Foreskin melanocyte (primary cell): ENCODE measurements at places on chromosomes 6 and 20.

- DNase-seq, result no peak
These were observed 305.3 kb downstream of the CLIC5 start for GRCh38 chr6:45710304-45710821.

DNA sequence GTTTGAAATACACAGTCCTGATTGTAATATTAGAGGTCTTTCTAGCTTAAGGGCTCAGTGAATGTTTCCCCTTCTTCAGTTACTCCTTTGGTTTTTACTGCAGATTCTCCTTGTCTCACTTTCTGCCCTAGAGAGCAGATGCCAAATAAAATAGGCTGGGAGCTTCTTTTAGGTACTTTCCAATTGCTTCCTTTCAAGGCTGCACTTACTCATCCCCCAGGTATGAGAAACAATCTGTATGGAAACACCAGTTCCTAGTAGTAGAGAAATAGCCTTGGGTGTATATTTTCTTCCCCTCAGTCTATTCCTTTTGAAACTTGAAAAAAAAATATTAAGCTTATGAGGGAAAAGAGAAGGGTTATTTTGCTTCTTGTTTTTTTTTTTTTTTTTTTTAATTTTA is 139.7 kb downstream of the PAK5 start:
- no peak for DNase-seq

- no peak for DNase-seq
These were observed 34.4 kb upstream of the PTPN1 start for GRCh38 chr20:50475681-50476292.

GRCh38 chr20:62618611-62619529 is 23.4 kb upstream of the SLCO4A1 start:
- DNase-seq, result no peak

GRCh38 chr6:40281402-40281801 is 305.8 kb downstream of the LRFN2 start:
- DNase-seq, result no peak

DNA sequence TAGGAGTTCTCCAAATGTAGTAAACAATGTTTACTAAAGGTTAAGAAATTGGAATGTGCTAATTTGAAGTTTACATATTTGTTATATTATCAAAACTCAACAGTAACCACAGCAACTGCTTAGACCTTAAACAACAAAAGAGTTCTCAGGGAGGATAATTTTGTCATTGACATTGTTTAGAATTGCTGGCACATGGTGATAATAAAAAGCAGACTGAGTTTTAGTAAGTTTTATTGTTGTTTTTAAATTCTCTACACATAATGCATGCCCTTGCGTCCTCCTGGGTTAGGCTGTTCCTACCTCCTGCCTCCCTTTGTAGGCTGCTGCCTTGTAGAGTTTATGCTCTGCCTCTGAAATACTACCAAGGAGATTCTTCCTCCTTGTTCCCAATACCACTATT is 28.7 kb downstream of the LAMA4 start:
- no peak for DNase-seq

DNA sequence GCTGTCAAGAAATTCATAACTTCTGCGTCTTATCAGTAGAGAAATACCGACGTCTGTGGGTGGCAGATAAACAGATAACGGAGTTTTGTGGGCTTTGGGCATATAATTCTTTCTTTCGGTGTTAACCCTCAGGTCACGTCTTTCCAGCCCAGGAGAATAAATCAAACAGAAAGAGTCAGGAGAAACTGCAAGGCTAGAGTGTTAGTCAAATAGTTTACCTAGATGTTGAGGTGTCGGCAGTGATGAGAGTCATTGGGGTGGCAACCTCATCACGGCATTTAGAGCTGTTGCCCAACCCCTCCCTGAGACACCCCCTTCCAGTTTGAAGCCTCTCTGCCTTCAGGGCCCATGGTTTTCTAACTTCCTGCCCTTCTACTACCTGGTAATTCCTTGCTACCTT is 49.5 kb downstream of the ADTRP start:
- no peak for DNase-seq

- DNase-seq, result no peak
These were observed 37.7 kb downstream of the ECHDC1 start for GRCh38 chr6:127305741-127306140.

- no peak for DNase-seq
These were observed 414.3 kb downstream of the TFAP2A start for GRCh38 chr6:10000551-10000950.

- no peak for DNase-seq
These were observed 31.0 kb downstream of the DLGAP4 start for GRCh38 chr20:36336954-36337704.

- no peak for DNase-seq
These were observed 753 bp upstream of the PERP start for GRCh38 chr6:138107752-138108592.

GRCh38 chr20:50280851-50281655 is 90.4 kb downstream of the CEBPB start:
- DNase-seq, result no peak

- no peak for DNase-seq
These were observed 97.6 kb downstream of the CD164 start for GRCh38 chr6:109284675-109285074.

GRCh38 chr6:38739532-38739931 is 24.4 kb downstream of the DNAH8 start:
- no peak for DNase-seq

- DNase-seq, result no peak
These were observed 1.2 kb downstream of the POU5F1 start for GRCh38 chr6:31169123-31169857.

- no peak for DNase-seq
These were observed 251.8 kb downstream of the TBC1D7 start for GRCh38 chr6:13076575-13076974.

GRCh38 chr6:119728935-119729334 is 379.4 kb upstream of the MAN1A1 start:
- no peak for DNase-seq

DNA sequence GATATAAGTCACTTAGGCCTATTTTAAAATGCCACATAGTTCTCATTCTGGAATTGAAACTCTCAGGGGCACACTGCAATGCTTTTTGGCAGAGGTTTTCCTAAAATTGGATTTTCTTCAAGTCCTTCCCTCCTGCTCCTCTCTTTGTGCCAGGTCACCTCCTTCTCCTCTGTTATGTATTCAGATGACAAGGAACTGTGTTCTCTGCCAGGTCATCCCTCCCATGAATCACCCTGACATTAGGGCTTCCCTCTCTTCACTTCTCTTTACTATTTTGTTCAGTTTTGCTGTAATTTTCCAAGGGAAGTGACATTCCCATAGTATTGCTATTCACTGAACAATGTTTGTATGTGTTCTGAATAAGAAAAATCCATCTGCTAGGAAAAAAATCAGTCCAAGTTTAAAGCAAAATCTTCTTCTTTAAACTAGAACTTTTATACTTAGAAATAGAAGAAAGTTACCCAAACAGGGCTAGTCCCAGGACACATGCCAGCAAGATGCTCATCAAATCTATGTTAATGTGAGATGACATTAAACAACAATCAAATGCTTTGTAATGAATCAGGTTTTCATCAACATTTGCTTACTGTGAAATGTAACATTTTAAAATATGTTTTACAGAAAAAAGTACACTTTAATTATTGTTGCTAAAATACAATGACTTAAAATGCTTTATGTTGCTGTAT is 461.1 kb downstream of the MMUT start:
- no peak for DNase-seq

- no peak for DNase-seq
These were observed 10.7 kb downstream of the TGIF2 start for GRCh38 chr20:36584018-36584481.

DNA sequence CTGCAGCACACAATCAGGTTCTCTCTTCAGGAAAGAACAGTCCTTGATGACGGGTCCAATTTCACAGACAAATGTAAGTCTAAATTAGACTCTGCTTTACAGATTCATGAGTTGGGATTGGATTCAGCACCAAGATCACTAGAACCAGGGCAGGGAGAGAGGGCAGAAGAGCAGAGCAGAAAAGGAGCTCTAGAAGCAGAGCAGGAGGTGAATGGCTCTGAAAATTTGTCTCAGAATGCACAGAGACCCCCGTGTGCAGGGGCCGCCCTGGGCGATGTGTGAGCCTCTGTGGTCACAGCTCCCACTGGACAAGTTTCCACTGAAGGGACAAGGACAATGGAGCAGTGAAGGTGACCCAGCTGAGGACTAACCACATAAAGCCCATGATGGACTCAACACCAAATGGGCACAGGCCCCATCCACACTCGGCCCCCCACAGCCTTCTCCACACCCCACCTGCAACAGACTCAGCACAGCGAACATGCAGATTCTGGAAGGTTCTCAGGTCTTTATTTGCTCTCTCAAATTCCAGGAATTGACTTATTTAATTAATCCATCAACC is 3.5 kb downstream of the HLA-B start:
- no peak for DNase-seq

- DNase-seq, result no peak
These were observed 25.1 kb upstream of the PNPLA1 start for GRCh38 chr6:36244641-36245280.

- DNase-seq, result no peak
These were observed 45.3 kb upstream of the DSN1 start for GRCh38 chr20:36818861-36819260.

DNA sequence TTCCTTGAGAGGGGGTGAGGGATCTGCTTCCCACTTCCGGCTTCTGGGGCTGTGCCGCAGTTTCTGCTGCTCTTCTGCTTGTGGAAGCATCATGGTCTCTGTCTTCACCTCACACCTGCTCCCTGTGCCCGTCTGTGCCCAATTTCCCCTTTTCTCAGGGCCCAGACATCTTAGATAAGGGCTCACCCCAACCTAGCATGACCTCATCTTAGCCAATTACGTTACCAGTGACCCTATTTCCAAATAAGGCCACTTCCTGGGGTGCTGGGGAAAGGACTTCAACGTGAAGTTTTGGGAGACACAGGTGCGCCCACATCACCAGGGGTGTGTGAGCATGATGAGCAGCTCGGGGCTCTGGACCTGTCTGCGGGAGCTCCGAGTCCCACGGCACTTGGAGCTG is 20.7 kb upstream of the RBBP8NL start:
- no peak for DNase-seq

GRCh38 chr20:57560554-57561355 is at the start of gene PCK1:
Gene PCK1, plus strand, starts transcription at chr20:57561110. Its CDS starts 302 bp downstream, at chr20:57561412.
- DNase-seq, result peak; percentile 3

DNA sequence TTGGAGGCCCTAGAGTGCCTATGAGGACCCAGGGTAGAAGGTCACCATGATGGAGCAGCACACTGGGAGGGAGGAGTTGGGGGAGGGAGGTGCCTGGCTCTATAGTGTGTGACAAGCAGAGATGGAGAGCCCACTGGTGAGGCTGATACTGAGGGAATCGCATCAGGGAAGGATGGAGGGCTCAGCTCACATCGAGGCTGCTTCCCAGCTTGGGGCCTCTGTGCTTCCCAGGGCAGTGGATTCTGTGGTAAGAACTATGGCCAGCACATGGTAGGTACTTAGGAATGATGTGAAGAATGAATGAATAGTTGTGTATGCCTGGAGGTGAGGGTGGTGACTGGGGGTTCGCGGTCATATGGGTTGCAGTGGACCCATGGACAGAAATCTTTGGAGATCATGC is 1.3 kb upstream of the EPB41L1 start:
- DNase-seq, result no peak

- DNase-seq, result no peak
These were observed 193.8 kb downstream of the FARS2 start for GRCh38 chr6:5455142-5455541.

DNA sequence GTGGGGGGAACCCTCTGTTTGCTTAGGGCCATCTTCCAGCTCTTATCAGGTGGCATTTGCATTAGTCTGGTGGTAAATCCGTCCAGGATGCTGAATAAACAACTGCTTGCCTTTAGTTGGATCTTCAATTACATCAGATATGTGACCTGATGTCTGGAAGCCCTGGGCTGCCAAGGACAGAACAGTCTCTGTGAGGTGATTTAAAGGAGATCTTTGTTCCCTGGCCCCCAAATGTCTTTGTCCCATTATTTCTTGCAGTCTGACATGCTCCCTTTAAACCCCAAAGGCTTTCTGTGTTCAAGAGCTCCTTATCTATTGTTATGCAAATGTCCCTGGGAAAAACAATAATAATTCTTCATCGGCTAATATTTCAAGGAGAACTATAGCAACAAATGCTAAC is 84.6 kb upstream of the SPTLC3 start:
- no peak for DNase-seq

DNA sequence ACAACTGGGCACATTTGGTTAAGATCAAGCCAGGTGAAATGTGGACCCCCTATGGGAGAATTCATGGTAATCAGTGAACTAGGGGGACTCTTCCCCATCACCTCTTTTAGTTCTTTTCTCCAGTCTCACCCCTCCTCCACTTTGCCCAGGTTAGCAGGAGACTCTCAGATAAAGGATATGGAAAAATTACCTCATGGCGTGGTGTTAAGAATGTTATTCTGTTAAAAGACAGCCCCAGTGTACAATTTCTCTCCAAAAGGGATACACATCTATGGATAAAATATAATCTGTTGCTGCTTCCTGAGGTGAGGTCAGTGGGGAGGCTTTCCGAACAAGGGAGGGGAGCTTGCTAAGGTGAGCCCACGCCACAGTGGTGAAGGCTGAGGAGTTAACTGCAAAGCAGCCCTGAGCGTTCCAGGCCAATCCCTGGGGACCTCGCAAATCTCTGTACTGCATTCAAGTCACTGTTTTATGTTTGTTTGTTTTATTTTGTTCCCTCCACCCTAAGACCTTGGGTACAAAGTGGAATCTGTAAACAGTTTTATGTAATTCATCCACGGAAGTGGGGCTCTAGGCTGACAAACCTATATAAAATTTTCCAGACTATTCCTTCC is 52.0 kb downstream of the ADGRF1 start:
- no peak for DNase-seq

DNA sequence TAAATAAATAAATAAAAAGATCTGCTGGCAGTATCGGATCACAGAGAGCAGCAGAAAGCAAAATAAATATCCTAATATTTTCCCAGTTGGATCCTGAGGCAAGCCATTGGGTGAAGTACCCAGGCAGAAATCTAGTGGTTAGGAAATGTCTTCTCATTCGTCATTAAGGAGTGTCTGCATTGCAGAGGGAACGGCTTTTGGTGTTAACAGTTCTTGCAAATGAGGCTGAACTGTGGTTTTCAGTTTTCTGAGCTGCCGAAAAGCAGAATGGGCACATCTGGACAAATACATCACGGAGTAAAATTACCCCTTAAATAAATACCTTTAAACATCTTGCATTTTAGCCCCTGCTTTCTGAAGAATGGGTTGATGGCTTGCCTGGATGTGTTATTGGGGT is 82.3 kb upstream of the MPC1 start:
- no peak for DNase-seq
